Mesothelial cell of epicardium (in vitro differentiated cells): ENCODE measurements at places on chromosomes 12 and 14.

GRCh38 chr12:13573698-13574321 lies 377.3 kb downstream of the EMP1 start:
- no peak for DNase-seq

DNA sequence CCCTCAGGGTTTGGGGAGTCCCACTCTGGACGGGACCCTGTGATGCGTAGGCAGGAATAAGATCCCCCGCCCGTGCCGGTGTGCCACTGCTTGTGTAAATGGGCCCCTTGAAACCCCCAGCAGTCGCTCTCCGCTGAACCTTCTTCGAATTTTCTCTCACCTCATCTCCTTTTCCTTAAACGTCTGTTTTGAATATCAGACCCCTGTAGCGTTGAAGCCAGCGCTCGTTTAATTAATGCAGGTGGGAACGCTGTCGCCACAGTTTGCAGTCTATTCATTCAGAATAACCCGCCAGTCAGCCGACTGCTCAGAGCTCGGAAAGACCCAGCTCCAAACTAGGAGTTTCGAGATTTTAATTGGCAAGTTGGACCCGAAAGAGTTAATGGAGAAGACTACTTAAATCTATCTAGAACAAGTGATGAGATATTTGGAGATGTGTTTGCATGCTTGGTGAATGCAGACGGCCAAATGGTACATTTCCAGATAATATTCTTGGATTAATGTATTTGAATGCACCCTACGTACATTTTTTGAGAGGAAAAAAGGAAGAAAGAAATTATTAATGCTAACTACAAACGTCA lies 739 bp upstream of the PPP2R5E start:
- no peak for DNase-seq

GRCh38 chr12:52220477-52220876 lies 12.6 kb upstream of the KRT7 start:
- DNase-seq, result no peak

DNA sequence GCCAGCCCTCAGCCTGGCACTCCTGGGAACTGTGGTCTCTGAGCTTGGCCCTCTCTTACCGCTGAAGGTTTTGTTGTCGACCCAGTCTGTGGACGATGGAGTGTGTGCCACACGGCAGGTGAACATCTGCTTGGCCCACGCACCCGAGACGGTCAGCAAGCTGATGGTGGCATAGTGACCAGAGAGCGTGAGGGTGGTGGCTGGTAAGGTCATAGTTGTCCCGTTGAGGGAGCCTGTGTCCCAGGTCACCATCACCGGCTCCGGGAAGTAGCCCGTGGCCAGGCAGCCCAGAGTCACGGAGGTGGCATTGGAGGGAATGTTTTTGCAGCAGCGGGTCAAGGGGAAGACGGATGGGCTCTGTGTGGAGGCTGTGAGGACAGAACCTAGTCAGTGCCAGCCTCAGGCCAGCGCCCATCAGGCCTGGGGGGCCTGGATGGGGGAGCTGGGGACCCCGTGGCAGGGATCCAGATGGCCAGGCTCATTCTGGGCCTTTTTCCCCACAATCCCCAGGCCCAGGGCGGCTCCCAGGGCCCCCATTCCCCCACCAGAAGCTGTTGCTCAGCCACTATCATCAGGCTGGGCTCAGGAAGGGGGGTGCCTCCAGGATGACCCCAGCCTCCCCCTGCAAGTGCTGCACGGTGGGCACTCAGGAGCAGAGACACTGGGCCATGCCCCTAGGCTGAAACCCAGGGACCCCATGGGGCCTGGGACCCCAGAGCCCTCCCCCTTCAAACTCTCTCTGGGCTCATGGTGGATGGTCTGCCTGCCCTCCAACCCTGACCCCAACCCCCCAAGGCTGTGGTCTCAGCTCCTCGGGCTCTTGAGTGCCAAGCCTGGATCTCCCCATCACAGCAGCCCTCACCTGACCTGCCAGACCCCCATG lies 75.2 kb downstream of the TMEM121 start:
- no peak for DNase-seq

DNA sequence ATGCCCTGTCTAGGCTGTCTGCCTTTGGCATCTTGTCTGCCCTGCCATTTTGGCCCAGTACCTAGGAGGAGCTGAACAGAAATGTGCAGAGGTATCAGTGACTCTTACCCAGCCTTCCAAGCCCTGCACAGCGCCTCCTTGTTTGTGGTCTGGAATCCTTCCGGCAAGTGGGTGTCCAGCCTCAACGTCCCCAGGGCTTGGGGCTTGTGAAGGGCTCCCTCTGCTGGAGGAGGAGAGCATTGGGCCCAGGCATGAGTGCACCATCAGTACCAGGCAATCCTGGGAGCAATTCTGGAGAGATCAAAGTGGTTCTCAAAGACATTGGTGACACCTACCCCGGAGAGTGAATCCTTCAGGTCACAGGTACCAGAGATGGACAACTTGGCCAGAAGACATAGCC lies 2.4 kb upstream of the TCL1B start:
- DNase-seq, result no peak

- DNase-seq, result no peak
Measured at GRCh38 chr12:113194971-113195391, 9.5 kb downstream of the RITA1 start.

GRCh38 chr14:33510063-33510481 lies 440.8 kb downstream of the EGLN3 start:
- no peak for DNase-seq

DNA sequence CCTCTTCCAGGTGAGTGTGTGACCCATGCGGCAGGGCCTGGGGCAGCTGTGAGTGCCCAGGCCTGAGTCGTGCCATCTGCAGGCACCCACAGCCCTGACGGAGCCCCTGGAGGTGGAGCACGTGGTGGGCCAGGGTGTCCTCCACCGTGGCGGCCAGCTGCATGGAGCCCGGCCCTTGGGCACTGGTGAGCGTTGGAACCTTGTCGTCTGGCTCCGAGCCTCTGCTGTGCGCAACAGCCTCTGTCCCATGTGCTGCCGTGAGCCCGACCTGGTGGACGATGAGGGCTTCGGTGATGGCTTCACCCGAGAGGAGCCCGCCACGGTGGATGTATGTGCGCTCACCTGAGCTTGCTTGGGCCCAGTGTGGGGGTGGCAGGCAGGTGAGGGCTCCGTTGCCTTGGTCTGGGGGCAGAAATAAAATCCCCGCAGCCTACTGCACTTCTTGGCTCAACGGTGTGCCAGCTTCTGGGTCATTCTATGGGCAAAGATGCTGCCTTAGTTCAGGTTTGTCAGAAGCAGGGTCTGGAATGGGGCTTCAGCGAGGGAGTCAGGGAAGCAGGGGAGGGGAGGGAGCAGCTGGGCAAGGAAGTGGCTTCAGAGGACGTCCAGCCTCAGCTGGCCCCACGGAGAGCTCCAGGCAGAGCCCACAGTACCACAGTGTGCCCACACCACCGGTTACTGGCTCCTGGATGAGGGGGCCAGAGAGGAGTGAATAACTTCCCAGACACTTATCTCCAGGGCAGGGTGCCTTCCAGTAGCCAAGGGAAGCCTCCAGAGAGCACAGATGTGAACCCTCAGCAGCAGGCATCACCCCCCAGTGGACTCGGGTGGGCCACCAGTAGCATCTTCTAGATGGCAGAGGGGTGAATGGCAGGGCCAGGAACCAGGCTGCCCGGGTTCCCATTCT lies 1.2 kb upstream of the ARL6IP4 start:
- no peak for DNase-seq

DNA sequence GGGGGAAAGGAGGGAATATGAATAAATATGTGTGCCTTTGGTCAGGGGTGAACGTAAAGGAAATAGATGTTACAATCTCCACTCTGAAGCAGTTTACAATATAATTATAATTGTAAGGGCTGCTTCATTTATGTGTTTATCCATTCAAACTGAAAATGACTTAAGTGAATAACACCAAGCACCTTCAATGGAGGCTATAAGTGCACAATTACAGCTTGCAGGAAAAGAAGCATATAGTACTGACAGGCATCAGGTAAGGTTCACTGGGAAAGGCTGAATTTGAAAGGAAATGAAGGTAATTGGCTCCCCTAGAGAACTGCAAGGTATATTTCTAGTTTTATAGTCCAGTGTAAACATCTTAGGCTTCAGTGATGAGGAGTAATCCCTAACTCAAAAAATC lies 192.7 kb downstream of the STXBP6 start:
- DNase-seq, result no peak

- DNase-seq, result no peak
Measured at GRCh38 chr12:131455581-131456110, 255.2 kb upstream of the SFSWAP start.

GRCh38 chr12:120961604-120962531 lies 16.5 kb upstream of the HNF1A start:
- DNase-seq, result no peak

GRCh38 chr12:105222726-105223351 lies 13.1 kb downstream of the APPL2 start:
- DNase-seq, result no peak

DNA sequence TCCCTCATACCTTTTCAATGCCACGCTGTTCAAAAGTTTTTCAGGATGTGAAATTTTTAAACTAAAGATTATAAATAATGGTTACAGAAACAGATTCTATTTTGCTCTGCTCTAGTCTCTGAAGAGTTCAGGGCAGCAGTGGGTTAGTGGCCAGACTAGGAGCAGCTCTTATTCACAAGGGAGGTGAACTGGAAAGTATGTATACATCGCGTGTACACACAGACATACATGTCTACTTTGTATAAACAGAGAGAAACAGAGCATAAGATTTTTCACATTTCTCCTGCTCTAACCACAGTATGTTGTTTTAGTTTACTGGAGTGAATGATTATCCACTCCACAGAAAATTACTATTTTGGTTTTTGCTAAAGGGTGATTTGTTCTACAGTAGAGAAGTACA lies 74.4 kb upstream of the CRY1 start:
- DNase-seq, result no peak

DNA sequence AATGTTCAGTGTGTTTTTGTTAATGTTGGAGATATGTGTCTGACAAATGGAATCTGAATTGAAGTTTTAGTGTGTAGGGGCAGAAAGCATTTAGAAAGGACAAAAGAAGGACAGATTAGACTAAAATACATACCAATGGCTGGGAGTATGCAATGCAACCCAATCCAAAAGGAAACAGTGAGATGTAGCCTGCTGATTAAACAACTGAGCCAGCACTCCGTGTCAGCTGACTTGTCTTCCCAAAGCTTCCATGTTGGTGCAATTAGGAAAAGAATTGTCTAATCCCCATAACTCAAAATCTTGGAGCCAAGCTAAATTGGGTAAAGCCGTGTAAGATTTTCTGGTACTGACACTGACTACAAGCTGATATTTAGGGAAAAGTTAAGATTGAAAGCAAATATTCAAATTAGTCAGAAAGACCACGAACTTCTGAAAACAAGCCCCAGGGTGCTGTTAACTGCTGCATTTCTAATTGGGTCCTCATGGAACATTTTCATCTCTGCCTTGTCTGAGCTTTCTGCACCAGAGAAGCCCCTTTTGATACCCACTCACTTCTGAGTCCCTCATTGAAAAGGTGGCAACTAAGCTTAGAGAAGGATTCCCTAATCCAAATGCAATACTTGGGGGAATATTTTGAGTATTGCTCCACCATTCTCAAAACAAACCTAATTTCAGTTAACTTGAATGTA lies 109.1 kb downstream of the DAD1 start:
- no peak for DNase-seq

GRCh38 chr12:107335802-107336570 lies 242.6 kb upstream of the CRY1 start:
- no peak for DNase-seq

DNA sequence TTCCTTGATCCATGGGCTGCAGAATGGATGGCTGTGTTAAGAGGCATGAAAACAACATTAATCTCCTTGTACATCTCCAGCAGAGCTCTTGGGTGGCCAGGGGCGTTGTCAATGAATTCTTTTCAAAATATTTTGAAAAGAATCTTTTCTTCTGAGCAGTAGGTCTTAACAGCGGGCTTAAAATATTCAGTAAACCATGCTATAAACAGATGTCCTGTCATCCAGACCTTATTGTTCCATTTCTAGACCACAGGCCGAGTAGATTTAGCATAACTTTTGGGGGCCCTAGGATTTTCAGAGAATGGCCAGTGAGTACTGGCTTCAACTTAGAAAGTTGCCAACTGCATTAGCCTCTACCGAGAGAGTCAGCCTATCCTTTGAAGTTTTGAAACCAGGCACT lies 130.2 kb downstream of the RAD51B start:
- no peak for DNase-seq

DNA sequence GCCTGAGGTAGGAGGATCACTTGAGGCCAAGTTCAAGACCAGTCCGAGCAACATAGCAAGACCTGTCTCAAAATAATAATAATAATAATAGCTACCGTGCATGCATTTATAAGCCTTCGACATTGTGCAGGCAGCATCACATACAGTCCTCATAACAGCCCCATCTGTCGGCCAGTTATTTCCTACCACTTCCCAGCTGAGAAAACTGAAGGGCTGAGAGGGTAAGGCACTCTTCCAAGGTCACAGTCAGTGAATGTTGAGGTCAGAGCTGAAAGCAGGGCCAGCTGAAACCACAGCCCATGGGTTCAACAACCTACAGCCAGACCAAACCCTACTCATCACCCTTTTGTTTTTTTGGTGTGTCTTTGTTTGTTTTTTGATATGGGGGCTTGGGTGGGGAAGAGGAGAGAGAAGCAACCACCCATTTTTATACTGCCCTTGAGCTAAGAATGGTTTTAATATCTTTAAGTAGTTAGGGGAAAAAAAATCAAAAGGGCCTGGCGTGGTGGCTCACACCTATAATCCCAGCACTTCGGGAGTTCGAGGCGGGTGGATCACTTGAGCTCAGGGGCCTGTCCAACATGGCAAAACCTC lies 16.8 kb upstream of the ITPK1 start:
- DNase-seq, result no peak

GRCh38 chr14:76844223-76844622 lies 18.0 kb downstream of the LRRC74A start:
- no peak for DNase-seq

- DNase-seq, result no peak
Measured at GRCh38 chr12:89664441-89664840, 44.2 kb downstream of the ATP2B1 start.

DNA sequence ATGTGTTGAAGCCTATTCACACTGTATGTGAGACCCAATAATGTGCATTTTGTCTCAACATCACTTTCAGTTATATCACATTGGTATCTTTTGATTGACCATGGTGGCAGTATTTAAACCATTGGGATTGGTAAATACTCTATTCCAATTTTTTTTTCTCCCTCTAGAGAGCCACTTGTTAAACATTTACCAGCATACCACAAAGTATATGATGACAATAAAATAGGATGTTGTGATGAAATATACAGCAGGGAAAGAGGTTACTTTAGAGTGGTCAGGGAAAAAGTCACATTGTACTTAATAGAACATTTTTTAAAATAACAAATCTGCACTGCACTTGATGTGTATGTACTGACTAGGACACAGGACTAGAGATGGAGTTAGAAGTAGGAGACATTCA lies 5.6 kb upstream of the LIN7A start:
- no peak for DNase-seq
